ENCODE measurements at places on chromosomes 5 and 9.
A peak's percentile ranks its signal among the peaks of the same experiment; 100 is the strongest.

DNA sequence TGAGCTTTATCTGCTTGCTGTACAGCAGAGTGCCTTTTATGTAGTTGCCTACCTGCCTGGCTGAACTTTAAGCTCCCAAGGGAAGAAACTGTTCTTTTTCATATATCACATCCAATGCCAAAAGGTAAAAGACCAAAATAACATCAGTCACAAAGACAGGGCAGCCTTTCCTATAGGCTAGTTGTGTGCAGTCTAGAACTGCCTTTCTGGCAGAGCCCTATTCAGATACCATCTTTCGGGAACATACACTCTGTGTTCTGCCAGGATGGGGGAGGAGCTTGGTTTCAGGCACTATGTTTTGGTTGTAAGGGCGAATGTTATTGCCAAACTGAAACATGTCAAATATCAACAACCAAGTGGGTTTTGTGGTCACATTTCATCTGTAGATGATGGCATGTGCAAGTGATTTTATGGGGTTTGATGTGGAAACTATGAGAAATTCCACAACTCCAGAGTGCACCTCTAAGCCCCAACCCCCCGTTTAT is 314.5 kb downstream of the ADGRV1 start:
- DNase-seq = no peak

DNA sequence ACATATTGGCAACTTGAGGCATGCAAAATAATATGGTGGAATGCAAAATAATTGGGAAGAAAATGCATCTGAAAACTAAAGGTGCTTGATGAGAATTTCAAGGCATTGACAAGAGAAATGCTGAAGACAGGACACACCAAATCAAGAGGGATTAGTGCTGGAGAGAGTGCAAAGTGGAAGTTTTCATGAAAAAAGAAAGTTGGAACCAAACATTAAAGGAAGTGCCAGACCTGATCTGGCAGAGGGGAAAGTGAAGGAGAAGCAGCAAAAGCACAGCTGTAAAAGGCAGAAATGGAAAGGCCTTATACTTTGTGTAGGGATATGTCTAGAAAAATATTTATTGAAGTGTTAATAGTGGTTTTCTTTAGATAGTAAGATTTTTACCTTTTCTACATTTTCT is 35.3 kb upstream of the FYB1 start:
- no peak for DNase-seq

- DNase-seq = no peak
Observed at GRCh38 chr5:115160975-115161475, 8.7 kb downstream of the TRIM36 start.

DNA sequence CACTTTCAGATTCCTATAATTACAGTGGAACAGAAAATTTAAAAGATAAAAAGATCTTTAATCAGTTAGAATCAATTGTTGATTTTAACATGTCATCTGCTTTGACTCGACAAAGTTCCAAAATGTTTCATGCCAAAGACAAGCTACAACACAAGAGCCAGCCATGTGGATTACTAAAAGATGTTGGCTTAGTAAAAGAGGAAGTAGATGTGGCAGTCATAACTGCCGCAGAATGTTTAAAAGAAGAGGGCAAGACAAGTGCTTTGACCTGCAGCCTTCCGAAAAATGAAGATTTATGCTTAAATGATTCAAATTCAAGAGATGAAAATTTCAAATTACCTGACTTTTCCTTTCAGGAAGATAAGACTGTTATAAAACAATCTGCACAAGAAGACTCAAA is 29.5 kb downstream of the ZFYVE16 start:
- DNase-seq = no peak

DNA sequence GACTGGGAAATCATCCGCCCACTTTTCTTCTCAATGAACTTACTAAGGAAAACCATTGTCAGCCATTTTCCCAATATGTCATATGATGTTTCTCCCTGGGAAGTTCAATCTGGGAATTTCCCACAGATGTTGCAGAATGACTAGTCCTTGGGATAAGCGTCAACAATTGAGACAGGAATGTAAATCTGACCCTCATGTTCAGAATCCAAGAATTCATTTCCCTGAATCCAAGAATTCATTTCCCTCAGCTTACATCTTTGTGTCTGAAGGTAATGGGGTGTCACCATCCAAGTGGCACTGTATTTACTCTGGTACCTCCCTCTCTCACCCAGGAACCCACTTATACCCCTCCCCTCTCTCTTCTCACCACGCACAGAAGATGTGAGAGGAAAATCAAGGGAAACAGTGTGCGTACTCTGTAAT is 7.4 kb downstream of the KLF9 start:
- DNase-seq = peak; percentile 37

DNA sequence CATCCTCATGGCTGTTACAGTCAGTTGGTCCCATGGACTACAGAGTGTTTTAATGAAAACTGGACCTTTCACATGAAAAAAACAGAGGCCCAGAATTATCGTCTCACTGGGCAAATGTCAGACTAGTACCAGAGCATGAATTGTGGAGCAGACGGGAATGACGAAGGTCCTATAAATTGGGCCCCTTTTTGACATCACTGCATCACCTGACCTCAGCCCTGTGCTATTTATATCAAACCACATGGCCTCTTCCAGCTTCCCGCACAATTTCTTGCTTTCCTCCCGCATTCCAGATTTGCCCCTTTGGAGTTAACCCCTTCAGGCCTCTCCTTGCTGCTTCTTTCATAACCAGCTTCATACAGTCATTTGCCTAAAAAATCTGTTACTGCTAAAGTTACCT is 301.7 kb downstream of the ATPSCKMT start:
- no peak for DNase-seq
